Activated naive CD8-positive, alpha-beta T cell treated with anti-CD3 and anti-CD28 coated beads, Interleukin-2, amount 10 ng/mL, durations not matched to agents 7 days and 5 days (primary cell): ENCODE measurements at places on chromosomes 7 and 10.

GRCh38 chr7:84202855-84203254 lies 8.3 kb upstream of the SEMA3A start:
- no peaks in the 10 kb centered on the region for H3K36me3 ChIP-seq
- no peaks in the 10 kb centered on the region for H3K27me3 ChIP-seq
- H3K4me3 ChIP-seq = no peak overlapping the region
- peaks cover 3% of the 10 kb centered on the region for H3K4me1 ChIP-seq
- no peak overlapping the region for H3K27ac ChIP-seq

DNA sequence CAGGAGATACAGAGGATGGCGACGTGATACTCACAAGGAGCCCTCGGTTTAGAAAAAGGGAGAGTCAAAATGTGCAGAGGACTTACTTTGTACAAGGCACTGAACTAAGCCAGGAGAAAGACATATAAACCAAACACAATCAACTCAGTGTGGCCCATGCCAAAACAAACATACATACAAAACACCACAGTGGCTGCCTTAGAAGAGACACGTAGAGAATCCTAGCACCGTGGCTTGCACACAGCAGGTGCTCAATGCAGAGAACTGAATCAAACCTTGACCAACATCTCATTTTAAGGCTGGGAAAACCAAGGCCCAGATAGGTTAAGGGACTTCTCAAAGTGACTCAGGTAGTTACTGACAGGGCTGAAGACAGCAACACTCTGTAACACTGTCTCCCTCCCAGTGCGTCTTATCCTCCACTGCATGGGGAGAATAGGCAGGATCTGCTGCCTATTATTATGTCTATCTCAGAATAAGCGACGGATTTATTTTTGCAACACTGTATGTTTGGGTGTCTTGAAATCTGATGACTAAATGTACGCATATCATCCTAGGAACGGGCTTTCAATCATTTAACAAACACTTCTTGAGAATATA lies 11.0 kb downstream of the SORBS1 start:
- no peak overlapping the region for H3K27ac ChIP-seq
- H3K27me3 ChIP-seq = peaks cover 5% of the 10 kb centered on the region
- no peaks in the 10 kb centered on the region for H3K36me3 ChIP-seq
- DNase-seq = no peak

DNA sequence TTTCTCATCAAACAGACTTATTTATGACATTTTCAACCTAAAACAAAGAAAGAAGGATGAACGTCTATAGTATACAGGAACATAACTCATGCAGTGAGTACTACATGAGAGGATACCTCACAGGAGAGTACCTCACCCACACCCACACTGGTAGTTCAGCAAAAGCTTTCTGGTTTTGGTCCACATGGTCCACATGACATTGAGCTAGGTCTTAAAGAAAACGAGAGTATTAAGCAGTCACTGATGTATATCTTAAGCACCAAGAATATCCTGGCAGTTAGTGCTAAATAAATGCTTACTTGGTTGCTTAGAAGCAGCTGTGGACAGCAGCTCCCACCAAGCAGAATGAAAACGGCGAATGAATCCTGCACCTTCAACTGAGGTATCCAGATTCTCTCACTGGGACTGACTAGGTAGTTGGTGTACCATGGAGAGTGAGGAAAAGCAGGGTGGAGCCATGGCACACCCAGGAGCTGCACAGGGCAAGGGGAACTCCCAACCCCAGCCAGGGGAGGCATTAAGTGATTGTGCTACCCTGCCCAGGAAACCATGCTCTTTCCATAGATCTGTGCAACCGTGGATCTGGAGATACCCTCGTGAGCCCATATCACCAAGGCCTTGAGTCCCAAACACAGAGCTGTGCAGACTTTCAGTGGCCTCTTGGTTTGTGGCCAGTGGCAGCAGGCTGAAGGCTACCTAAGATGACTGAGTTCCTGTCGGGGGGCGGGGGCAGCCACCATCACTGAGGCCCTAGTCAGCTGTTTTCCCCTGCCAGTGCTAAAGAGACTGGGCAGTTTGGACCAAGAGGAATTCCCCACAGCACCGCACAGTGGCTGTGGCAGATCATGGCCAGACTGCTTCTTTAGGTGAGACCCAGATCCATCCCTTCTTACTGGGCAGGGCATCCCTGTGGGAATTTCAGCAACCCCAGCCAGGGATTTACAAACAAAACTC lies 143.4 kb downstream of the SGMS1 start:
- H3K27me3 ChIP-seq = no peaks in the 10 kb centered on the region
- H3K4me3 ChIP-seq = no peak overlapping the region
- H3K36me3 ChIP-seq = peaks cover 64% of the 10 kb centered on the region
- no peak overlapping the region for H3K27ac ChIP-seq

DNA sequence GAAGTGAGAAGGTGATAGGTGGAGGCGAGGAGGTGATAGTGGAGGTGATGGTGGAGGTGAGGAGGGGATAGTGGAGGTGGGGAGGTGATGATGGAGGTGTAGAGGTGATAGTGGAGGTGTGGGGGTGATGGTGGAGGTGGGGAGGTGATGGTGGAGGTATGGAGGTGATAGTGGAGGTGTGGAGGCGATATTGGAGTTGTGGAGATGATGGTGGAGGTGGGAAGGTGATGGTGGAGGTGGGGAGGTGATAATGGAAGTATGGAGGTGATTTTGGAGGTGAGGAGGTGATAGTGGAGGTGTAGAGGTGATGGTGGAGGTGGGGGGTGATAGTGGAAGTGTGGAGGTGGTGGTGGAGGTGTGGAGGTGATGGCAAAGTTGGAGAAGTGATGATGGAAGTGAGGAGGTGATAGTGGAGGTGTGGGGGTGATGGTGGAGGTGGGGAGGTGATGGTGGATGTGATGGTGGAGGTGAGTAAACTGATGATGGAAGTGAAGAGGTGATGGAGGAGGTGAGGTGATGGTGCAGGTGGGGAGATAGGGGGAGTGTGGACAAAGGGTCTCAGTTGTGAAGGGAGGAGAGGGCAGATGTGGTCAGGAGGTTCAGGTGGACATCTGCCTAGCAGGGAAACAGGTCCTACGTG lies 36.6 kb downstream of the ADCY1 start:
- peaks cover 5% of the 10 kb centered on the region for H3K27me3 ChIP-seq
- no peak overlapping the region for H3K4me3 ChIP-seq
- H3K36me3 ChIP-seq = no peaks in the 10 kb centered on the region
- H3K4me1 ChIP-seq = no peaks in the 10 kb centered on the region

DNA sequence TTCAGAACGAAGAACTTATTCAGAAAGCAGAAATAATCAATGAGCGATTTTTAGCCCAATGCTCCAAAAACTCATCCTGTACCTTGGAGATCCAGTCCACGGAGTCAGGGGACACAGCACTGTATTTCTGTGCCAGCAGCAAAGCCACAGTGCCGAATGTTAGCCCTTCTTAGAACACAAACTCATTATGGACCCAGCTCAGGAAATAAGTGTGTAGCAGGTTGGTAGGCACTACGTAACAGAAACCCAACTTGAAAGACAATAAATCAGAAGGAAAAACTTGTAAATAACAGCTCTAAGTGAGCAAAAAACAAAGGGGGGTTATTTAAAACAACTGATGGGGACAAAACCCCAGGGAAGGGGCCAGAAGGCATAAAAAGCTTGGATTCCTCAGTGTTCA lies 112.0 kb upstream of the PRSS1 start:
- H3K36me3 ChIP-seq = no peaks in the 10 kb centered on the region
- no peak for DNase-seq
- peak overlapping the region; percentile 94 for H3K4me3 ChIP-seq
- peaks cover 2% of the 10 kb centered on the region for H3K27me3 ChIP-seq
- peak overlapping the region; percentile 99 for H3K27ac ChIP-seq

DNA sequence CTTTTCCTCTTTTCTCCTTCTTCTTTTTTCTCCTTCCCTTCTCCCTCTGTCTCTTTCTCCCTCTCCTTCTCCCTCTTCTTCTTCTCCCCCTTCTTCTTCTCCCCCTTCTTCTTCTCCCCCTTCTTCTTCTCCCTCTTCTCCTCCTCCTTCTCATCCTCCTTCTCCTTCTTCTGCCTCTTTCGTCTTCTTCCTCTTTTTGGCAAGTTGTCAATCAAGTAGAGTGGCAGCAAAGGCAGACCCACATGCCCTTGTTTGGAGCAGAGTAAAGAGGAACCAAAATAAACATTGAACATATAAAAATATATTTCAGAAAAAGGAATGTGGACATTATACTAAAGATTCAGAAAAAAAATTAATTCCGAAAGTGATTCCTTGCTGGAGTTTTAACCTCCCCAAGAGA lies 59.6 kb upstream of the ZNF33B start:
- no peaks in the 10 kb centered on the region for H3K36me3 ChIP-seq
- no peak overlapping the region for H3K27ac ChIP-seq
- no peak for DNase-seq
- peaks cover 5% of the 10 kb centered on the region for H3K27me3 ChIP-seq

GRCh38 chr10:124697443-124697836 lies 46.7 kb downstream of the FAM53B start:
- no peaks in the 10 kb centered on the region for H3K27me3 ChIP-seq
- H3K36me3 ChIP-seq = peaks cover 17% of the 10 kb centered on the region
- DNase-seq = no peak

- no peaks in the 10 kb centered on the region for H3K36me3 ChIP-seq
- no peak for DNase-seq
- H3K4me1 ChIP-seq = peaks cover 7% of the 10 kb centered on the region
- peak overlapping the region; percentile 33 for H3K4me3 ChIP-seq
- H3K27me3 ChIP-seq = peaks cover 41% of the 10 kb centered on the region
Measured at GRCh38 chr7:128352636-128353035, 8.9 kb downstream of the PRRT4 start.

DNA sequence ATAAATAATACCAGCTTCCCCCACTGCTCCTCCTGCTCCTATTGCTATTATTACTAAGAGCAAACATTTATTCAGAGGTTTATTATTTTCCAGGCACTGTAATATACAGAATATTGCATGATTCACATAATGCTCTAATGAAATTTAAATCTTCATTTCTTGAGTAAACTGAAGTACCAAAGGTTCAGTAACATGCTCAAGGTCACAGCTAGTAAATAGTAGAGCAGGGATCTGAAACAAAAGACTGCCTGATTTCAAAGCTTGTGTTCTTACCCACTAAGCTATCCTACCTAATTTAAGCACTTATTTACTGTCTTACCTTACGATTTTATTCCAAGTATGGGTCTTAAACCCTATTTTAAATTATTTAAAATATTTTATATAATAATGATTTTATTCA lies 126.2 kb downstream of the SNX13 start:
- H3K4me1 ChIP-seq = no peaks in the 10 kb centered on the region
- H3K27ac ChIP-seq = no peak overlapping the region
- DNase-seq = no peak
- no peaks in the 10 kb centered on the region for H3K27me3 ChIP-seq
- H3K4me3 ChIP-seq = no peak overlapping the region

DNA sequence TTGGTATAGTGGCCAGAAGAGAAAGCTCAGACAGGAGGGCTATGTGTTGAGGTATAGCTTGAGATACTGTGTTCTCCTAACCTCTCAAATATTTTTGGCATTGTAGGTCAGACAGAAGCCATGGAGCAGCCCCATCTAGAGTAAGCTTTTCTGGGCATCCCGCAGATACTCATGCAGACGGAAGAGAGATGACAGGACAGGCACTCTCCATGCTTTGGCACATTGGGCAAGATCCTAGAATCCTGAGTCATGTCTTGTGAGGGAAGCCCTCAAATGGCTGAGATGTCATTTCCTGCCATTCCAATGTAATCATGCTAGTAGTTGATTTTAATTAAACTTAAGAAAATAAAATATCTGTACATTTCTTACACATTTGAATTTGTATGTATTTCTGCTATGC lies 16.8 kb upstream of the KIF20B start:
- H3K27me3 ChIP-seq = peaks cover 35% of the 10 kb centered on the region
- H3K4me3 ChIP-seq = no peak overlapping the region
- H3K36me3 ChIP-seq = no peaks in the 10 kb centered on the region
- no peak overlapping the region for H3K27ac ChIP-seq
- H3K4me1 ChIP-seq = peaks cover 3% of the 10 kb centered on the region
- no peak for DNase-seq

GRCh38 chr10:27158421-27158820 lies 3.3 kb downstream of the MASTL start:
- peak overlapping the region; percentile 7 for H3K27ac ChIP-seq
- no peaks in the 10 kb centered on the region for H3K27me3 ChIP-seq
- H3K4me3 ChIP-seq = peak overlapping the region; percentile 31
- no peak for DNase-seq
- peaks cover 12% of the 10 kb centered on the region for H3K4me1 ChIP-seq

GRCh38 chr10:116296291-116296721 lies 23.3 kb upstream of the GFRA1 start:
- no peak overlapping the region for H3K27ac ChIP-seq
- H3K4me1 ChIP-seq = no peaks in the 10 kb centered on the region

DNA sequence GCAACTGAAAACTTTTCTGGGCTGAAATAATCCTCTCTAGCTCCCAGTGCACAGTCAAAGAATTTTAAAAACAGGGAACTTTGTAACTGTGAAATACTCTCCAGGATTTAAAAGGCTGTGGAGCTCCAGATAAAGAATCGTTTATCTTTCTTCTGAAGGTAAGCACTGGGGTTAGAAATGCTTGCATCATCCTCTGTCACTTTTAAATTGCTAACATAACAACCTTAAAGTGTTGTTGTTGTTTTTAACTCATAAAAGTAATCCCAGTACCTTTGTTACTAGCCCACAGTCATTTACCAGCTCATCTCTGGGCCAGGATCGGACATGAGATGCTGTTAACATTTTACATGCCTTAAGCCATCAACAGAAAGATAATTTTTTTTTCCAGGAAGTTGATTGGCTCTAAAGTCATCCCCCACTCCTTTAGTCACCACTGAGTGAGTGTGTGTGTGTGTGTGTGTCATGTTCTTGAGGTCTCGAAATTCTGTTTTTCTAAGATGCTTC lies at the start of gene SLC39A12:
SLC39A12 (plus strand) TSS at position 51 of the 504 bp plus-strand sequence. CDS start 1,359 bp downstream, outside the sequence.
- no peaks in the 10 kb centered on the region for H3K36me3 ChIP-seq
- no peaks in the 10 kb centered on the region for H3K4me1 ChIP-seq
- H3K27ac ChIP-seq = no peak within 1 kb of the TSS
- no peak for DNase-seq
- H3K4me3 ChIP-seq = no peak within 1 kb of the TSS
- no peaks in the 10 kb centered on the region for H3K27me3 ChIP-seq

DNA sequence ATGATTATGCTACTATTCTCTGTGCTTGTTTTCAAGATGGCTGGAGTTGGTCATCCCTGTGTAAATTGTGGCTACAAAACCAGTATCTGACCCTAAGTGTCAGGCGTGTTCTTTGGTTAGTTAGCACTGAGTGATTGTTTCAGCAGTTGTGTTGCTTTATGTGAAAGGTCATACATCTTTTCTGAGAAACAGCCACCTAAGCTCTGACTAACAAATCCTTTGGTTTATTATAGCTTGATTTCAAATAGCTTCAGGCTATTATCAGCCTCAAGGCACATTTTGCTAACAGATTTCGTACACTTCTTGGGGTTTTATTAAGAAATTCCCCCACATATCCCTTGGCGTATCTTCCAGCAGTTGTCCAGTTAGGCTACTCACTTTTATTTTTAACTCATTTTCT lies 4.8 kb upstream of the ADRB1 start:
- DNase-seq = no peak
- peaks cover 5% of the 10 kb centered on the region for H3K4me1 ChIP-seq
- no peaks in the 10 kb centered on the region for H3K36me3 ChIP-seq
- peaks cover 72% of the 10 kb centered on the region for H3K27me3 ChIP-seq
- H3K27ac ChIP-seq = no peak overlapping the region

DNA sequence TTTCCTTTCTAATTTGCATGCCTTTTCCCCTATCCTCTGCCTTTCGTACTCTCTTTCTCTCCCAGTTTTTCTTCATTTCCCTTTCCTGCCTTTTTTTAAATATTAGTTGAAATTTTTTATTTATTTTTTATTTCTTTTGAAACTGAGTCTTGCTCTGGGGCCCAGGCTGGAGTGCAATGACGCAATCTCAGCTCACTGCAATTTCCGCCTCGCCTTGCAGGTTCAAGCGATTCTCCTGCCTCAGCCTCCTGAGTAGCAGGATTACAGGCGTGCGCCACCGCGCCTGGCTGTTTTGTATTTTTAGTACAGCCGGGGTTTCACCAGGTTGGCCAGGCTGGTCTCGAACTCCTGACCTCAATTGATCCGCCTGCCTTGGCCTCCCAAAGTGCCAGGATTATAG lies 20.0 kb upstream of the HUS1 start:
- peaks cover 7% of the 10 kb centered on the region for H3K36me3 ChIP-seq
- H3K27ac ChIP-seq = no peak overlapping the region
- peaks cover 5% of the 10 kb centered on the region for H3K27me3 ChIP-seq
